ENCODE measurements at places on chromosomes 13 and 19.

- DNase-seq, result peak; percentile 38
Measured at GRCh38 chr13:40813667-40814454, 24.4 kb downstream of the SLC25A15 start.

DNA sequence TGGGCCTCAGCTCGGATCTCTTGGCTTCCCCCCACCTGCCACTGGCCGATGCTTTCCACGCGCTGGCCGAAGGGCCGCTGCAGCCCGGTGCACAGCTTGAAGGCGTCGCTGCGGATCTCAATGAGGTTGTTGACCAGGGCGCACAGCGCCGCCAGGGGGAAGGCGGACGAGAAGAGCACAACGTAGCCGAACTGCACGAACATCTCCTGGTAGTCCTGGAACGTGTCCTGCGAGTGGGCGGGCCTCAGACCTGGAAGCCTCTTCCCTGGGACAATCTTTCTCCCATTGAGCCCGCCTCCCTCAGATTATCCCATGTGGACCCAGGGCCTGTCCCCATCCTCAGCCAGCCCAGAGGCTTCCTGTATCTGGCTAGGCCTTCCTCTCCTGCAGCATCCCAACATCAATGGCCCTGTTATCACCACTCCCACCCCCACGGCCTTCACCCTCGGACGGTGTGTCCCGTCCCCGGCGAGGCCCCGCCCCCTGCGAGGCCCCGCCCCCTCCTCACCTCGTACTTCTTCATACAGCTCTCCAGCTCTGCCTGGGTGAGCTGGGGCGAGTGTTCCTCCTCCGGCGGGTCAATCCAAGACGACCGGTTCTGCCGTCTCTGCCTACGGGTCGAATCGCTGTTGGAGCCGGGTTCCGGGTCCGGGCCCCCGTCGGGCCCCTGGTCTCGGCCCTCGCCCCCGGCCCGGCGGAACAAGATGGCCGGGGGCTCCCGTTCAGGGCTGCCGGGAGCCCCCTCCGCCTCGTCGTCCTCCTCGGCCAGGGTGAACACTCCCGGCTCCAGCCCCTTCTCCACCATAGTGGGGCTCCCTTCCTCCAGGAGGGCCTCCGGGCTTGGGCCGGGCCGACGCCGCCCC is 6.8 kb downstream of the ANO8 start:
- peak; percentile 54 for DNase-seq

DNA sequence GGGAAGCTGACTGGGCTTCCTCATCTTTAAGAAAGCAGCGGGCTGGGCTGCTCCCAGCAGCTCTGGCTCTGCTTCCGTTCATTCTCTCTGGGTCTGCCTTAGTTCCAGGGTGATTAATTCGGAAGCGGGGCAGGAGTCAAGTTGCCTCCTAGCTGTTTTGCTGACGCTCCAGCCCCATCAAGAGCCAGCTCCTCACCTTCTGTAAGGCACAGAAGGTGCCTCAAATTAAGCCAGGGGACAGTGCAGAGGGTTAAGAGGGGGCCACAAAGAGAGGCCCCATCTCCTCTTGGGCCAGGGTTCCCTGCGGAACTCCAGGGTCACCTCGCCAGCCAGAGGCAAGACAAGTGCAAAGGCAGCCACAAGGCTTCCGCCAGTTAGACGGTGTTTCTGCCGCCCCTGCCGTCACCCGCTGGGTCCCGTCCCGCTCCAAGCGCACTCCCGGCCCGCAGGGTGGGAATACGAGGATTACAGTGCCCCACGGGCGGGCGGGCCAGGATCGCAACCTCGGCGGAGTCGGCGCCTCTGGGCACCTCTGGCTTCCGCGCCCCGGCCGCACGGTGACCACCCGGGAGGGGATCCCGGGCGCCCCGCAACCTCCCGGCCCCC is 508 bp downstream of the SLC15A1 start:
- no peak for DNase-seq

DNA sequence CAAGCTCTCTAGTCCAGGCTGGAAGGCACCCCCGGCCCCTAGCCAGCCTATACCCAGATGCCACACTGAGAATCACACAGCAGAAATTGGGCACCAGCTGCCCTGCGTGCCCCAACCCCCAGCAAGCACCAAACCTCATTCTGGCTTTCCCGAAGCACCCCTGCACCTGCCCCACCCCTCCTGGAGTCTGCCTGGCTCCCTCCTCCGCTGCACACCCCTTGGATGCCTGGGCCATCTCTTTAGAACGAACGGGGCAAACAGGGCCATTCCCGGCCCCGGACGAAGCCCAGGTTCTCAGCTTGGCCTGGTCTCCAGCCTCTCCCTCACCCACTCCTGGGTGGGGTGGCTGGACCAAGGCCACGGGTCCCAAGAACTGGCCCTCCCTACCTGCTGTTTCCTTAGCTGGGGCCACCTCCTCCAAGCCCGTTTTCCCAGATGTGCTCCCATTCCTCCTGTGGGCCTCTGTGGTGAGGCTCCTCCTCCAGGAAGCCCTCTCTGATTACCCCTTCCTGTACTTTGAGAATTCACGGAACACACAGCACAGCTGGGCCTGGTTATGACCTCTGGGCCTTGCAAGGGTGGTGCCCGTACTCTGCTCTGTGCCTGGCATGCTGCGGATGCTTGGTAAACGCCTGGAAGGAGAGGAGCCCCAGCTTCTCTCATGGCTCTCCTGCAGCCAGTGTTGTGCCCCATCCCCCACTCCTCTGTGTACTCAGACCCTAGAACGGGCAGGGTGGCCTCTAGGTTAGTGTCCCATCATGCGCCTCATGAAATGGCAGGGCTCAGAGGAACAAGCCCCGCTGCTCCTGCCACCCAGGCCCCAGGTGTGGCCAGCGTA is 21.4 kb downstream of the CEBPG start:
- no peak for DNase-seq

GRCh38 chr19:35860818-35861639 is 4.3 kb downstream of the KIRREL2 start:
- no peak for DNase-seq

GRCh38 chr13:20519875-20520274 is 5.8 kb downstream of the CRYL1 start:
- no peak for DNase-seq

DNA sequence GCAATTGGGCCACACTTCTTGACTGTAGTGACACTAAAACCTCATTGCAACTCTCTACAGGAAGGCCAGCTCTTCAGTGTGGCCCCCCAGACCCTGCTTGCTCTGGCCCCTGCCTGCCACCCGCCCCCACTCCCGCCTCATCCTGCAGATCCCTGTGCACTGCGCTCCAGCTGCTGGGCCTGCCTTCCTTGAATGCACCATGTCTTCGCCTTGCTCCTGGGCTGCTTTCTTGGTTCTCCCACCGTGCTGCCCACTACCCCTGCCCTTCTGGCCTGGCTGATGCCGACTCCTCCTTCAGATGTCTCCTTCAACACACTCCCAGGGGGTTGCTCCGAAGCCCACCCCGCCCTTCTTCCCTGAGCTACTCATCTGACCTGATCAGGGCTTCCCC is 98.2 kb downstream of the SIPA1L3 start:
- no peak for DNase-seq

GRCh38 chr19:45151821-45152503 is 8.8 kb downstream of the NKPD1 start:
- no peak for DNase-seq

- no peak for DNase-seq
Measured at GRCh38 chr13:23678795-23679194, 108.6 kb downstream of the TNFRSF19 start.

DNA sequence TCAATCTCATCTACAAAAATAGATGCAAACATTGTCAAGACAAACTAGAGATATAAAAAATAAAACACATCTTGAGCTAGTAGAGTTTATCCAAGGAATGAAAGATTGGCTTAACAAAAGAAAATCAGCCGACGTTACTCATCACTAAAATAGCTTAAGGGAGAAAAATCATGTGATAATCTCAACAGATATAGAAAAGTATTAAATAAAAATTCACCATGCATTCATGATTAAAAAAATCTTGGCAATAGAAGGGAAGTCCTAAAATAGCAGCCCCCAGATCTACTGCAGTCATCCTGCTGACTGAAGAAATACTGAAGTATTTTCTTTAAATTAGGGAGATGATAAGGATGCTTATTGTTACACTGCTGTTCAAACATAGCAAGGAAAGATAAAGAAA is 12.6 kb upstream of the DCLK1 start:
- no peak for DNase-seq

DNA sequence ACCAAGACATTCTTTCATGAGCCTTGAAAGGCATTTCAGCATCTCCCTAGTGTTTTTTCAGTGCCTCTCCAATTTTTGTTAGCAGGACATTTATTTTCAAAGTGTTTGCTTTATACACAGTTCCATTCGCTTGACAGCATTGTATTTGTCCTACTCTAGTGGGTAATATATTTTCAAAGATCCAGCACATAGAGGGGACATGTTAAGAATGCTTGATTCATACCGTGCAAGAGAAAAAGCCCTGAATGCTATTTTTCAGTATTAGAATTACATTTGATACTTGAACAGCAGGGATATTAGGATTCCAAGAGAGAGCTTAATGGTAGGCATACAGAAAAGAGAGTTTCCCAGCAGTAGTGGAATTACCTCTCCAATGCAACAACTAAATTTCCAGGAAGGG is 21.3 kb downstream of the ERICH6B start:
- no peak for DNase-seq

DNA sequence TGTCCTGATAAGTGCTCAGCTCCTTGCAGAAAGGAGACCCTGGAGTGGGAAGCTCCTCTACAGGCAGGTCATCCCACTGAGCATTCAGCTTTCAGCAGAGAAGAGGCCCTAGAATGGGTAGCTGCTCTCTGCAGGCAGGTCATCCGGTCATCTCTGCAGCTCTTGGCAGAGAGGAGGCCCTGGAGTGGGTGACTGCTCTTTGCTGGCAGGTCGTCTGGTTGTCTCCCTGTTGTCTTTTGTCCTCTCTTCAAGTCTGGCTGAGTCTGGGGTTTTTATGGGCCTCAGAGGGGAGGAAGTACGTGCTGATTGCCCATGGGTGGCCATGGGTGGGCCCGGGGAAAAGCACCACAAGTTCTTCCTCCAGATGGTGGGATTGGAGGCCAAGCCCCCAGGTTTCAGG is 250.3 kb upstream of the EDNRB start:
- no peak for DNase-seq

GRCh38 chr19:58474997-58475713 is 997 bp upstream of the ZNF446 start:
- DNase-seq, result no peak

DNA sequence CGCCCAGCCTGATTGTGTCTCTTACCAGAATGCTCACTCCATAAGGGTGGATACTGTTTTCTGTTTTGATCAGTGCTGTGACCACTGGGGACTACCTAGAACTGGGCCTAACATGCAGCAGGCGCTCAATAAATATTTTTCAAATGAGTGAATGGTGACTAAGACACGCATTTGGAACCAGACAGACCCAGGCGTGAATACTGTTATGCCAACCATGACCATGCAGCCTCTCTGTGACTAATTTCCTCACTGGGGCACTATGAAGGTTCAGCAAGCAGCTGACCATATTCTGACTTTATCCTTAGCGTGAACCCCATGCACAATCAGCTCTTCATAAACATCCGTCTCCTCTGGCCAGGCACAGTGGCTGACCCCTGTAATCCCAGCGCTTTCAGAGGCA is 13.0 kb upstream of the SPC24 start:
- no peak for DNase-seq

GRCh38 chr19:8017808-8018207 is 12.4 kb upstream of the ELAVL1 start:
- DNase-seq, result peak; percentile 40

GRCh38 chr13:36345438-36346221 is 564 bp downstream of the SPART start:
- peak; percentile 49 for DNase-seq

DNA sequence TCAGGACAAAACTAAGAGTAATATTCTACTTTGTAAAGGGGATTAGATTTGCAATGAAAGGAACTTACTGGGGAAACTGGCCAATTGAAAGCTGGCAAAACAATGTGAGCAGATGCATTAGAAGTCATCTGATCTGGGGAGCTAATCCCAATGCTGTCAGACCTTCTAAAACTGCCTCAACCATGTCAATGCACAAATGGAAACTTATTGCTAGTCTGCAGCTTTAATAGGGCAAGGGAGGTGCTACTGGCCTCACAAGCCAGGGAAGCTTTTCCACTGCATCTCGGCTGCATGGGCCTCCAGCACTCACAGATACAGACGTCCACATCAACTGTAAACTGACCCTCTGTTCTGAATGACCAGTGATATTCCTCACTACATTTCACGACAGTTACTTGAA is 154.2 kb downstream of the LHFPL6 start:
- no peak for DNase-seq

DNA sequence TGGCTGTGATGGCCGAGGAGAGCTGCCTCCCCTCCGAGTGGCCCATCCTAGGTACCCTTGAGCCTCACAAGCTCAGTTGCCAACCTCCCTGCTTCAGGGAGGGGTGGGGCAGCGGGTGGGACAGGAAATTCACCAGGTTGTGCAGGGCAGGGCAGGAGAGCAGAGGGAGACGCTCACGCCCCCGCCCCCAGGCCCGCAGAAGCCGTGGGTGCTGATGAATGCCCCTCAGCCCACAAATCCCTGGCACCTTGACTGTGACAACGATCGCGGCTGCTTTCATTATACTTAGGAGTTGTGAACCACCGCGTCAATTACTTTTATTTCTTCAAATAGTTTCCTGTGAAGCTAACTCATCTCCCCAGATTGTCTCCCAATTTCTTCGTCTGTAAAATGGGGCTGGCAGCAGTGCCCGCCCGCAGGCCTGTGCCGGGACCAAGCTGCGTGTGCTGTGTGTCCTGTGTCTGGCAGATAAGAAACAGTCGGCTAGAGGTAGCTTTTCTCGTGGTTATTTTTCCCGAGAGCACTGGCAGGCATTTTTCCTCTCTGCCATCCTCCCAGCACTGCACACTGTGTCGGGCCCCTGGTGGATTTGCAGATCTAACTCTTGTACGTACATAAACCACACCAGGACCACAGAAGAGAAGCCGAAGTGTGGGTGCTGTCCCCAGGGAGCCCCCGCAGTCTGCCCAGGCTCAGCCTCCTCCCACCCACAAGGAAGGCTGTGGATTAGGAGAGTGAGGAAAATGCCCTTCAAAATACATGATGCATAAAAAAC is 7.9 kb upstream of the RASA3 start:
- DNase-seq, result peak; percentile 61

- no peak for DNase-seq
Measured at GRCh38 chr13:79352107-79352506, 53.9 kb downstream of the RBM26 start.

DNA sequence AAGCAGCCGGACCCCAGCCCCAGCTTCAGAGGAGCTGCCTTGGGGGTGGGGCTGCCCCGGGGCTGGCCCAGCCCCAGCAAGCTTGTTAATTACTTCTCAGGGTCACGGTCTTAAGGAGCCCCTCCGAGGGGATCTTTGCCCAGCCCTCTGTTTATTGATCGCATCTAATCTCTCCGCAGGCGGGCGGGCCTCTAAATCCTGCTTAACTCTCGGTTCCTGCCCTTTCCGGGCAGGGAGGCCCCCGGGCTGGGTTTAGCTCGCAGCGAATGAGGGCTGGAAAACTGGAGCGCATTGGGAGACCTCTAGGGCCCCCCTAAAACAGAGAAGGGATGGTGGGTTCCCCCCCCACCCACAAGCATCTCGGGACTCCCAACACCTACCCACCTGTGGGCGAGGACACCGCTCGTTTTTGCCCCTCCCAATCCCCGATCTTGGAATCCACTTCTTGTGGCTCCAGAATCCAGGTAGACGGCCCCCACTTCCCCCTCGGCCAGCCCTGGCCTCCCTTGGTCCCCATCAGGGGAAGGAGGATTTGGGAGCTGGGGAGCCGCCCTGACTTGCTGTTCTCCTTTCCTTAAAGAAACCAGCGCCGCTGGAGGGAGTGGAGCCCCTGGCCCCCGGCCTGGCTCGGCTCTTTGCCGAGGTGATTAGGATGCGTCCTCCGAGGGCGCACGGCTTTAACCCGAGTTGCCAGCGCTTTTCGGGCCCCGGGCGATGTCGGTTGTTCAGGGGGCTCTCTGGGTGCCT is 59.5 kb upstream of the ADGRL1 start:
- DNase-seq, result no peak

Measured in CD4-positive, alpha-beta T cell treated with Interleukin-2 at 100 ng/mL for 4 hours (primary cell).